ENCODE measurements at places on chromosomes 6 and 20.
A peak's percentile ranks its signal among the peaks of the same experiment; 100 is the strongest.

DNA sequence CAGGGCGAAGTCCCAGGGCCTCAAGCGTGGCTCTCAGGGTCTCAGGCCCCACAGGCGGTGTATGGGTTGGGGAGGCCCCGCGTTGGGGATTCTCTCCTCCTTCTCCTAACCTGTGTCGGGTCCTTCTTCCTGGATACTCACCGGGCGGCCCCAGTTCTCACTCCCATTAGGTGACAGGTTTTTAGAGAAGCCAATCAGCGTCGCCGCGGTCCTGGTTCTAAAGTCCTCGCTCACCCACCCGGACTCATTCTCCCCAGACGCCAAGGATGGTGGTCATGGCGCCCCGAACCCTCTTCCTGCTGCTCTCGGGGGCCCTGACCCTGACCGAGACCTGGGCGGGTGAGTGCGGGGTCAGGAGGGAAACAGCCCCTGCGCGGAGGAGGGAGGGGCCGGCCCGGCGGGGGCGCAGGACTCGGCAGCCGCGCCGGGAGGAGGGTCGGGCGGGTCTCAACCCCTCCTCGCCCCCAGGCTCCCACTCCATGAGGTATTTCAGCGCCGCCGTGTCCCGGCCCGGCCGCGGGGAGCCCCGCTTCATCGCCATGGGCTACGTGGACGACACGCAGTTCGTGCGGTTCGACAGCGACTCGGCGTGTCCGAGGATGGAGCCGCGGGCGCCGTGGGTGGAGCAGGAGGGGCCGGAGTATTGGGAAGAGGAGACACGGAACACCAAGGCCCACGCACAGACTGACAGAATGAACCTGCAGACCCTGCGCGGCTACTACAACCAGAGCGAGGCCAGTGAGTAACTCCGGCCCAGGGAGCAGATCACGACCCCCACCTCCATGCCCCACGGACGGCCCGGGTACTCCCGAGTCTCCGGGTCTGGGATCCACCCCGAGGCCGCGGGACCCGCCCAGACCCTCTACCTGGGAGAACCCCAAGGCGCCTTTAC is at the start of gene HLA-G:
HLA-G (plus strand) TSS at position 247 of the 892 bp plus-strand sequence; CDS start at position 267, 20 bp downstream.
- peak; percentile 18 for DNase-seq

DNA sequence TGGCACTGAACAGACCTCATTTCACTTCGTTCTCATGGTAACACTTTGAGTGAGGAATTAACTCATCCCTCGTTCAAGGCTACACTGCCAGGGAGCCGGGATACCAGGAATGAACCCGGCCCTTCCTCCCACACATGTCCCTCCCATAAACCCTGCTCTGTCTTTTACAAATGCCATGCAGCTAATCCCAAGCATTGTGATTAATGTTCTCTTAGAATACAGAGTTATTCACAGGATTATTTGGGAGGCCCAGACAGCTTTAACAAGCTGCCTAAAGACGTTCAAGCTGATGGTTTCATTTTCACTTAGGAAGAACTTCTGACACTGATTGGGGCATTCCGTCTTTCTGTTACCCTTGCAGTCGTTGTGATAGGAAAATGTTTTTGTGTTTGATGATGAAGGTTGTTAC is 42.5 kb upstream of the CD83 start:
- DNase-seq: no peak

DNA sequence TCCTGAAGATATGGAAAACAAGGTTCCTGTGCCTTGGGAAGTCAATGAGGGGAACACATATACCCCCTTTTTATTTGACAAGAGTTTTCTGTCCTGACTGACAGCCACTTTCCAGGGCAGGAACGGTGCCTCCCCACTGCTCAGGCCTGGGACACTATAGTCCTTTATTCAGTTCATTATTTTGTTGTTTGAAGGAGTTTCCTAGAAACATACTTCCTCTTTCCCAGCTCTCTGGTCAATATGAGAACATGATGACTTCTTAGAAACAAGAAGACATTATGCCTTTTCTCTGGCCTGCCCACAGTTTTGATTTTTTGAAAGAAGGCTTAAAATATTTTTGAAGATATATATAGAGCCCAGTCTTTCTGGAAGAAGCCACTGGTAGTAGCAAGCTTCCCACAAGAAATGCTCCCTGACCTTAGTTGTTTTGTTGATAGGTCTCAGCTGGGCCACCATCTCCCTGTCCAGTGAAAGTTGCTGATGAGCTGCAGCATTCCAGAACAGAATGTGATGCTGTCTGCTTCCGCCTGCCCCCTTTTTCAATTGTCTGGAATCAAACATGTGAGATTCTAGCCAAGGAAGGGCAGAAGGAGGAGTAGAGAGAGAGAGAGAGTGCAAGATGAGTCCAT is 350.0 kb upstream of the PRND start:
- no peak for DNase-seq

DNA sequence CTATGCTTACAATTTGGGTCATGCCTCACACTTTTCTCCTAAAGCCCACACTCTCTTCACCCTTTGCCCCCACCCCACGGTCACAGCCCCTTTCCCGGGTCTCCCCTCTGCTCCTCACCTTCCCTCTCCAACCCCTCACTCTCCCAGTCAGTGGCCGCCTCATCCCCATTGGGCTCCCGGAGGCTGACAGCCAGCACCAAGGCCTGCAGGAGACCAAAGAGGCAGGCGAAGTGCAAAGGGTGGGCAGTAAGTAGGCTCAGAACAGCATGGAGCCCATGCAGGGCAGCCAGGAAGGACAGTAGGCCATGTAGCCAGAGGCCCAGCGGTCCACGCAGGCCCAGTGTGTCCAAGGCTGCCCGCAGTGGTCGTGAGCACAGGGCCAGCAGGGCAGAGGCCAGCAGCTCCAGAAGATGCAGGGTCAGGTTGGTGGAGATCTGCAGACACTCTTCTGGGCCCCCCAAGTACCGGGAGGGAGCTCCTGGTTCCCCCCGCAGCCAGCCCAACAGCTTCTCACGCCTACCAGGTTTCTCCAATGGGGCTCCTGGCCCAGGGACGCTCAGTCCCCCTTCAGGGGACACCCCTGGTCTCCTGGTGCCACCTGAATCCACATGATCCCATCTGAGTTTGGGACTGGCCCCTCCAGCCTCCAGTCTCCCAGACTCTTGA is 1.5 kb downstream of the C6orf47 start:
- no peak for DNase-seq

DNA sequence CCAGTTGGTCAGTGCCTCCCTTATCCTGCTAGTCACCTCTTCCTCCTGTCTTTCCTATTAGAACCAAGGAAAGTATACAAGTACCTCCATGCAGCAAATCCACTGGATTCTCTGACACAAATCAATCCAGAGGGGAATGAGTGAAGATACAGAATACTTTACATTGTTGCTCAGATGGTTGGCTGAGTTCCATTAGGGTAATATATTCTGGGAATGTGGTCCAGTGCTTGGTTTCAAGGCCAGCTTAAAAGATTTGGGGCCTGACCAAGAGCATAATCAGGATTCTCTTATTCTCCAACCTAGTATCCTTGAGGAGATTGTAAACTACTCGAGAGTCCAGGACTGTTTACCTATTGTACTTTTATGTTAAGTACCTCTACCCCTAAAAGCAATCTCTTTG is 23.0 kb downstream of the CARMIL1 start:
- DNase-seq: no peak

DNA sequence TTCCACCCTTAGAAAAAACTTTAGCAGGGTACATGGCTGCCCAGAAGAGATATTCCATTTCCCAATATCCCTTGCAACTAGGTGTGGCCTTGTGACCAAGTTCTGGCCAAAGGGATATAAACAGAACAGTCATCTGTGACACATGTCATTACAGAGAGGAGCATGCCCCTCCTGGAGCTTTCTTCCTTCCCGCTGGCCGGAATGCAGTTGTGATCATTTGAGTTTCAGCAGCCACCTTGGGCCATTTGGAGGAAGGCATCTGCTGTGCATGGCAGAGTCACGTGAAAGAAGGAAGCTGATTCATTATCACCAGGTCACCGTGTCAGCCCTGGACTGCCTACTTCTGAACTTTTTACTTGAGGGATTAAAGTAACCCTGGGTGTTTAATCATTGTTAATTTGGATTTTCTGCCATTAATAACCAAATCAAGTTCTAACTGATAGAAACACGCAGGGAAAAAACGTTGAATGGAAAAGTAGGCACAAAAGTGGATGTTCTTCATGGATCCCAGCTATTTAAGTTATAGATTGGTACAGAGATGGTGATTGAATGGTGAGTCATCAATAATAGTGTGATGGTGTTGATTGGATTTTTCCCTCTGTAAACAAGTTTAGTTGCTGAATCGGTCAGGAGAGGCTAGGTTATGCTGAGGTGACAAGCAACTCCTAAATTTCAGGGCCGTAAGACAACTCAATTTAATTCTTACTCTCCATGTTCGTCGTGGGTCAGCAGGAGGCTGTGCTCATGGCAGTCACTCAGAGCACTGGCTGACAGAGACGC is 80.7 kb upstream of the CCDC167 start:
- no peak for DNase-seq

GRCh38 chr6:5072440-5072839 is 12.7 kb upstream of the PPP1R3G start:
- no peak for DNase-seq

GRCh38 chr6:3371222-3371949 is 85.5 kb downstream of the SLC22A23 start:
- DNase-seq: no peak
